Amniotic stem cell (primary cell): ENCODE measurements at places on chromosomes 13 and 19.

- DNase-seq = no peak
Measured at GRCh38 chr13:91375116-91375729, 23.2 kb upstream of the GPC5 start.

DNA sequence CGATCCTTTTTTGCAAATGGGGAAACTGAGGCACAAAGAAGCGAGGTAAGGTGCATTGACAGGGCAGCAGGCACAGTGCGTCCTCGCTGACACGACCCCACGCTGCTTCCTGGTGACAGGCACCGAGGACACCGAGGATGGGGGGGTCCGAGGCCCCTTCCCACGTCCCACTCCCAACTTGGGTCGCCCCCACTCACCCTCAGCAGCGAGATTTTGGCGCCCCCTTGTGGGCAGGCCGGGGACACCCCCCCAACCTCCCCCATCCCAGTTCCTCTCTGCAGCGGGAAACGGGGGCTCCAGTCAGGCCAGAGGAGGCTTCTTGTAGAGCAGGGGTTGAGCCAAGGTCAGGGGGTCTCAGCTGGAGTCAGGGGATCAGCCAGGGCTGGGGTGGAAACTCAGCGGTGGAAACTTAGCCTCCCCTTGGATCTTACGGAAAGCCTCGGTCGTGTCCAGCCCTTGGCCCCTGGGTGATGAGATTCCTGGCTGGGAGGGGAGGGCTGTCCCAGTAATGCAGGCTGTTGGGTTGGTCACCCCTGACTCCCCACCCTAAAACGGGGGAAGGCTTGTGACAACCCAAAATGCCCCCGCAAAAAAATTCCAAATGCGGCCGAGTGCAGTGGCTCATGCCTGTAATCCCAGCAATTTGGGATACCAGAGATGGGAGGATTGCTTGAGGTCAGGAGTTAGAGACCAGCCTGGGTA lies 8.2 kb downstream of the SMIM24 start:
- DNase-seq = no peak

- DNase-seq = no peak
Measured at GRCh38 chr19:3336680-3337523, 29.5 kb upstream of the NFIC start.

GRCh38 chr13:73059460-73060250 lies 850 bp downstream of the KLF5 start:
- DNase-seq = peak; percentile 8

DNA sequence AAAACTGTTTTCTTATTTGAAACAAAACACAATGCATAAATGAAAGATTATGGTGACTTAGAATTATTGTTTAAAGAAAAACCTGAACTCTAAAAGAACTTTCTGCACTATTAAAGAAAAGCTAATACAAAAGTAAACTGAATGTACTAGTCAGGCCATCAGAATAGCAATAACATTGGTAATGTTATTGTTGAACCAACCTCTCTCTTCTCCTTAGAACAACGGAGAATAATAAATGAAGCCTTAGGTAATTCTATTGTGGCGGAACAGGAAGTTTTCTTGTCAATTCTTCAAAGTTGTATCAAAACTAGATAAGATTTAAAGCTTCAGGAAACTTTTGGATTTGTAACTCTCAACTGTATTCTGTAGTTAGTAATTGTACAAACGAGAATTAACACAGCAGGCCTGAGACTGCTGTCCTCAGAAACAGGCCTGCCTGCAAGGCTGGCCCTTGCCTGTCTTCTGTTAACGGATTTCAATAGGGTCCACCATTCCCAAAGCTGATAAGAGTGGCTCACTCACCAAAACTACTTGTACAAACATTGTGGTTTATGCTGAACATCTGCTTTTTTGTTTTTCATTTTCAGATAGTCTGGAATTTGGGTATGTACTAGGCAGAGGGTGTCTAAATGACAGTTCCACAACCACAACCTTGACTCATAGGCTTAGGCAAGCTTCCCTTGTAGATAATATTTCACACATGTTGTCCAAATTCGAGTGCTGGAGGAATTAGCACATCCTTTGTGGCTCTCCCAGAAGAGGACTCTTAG lies 825.8 kb downstream of the GPC5 start:
- DNase-seq = no peak

DNA sequence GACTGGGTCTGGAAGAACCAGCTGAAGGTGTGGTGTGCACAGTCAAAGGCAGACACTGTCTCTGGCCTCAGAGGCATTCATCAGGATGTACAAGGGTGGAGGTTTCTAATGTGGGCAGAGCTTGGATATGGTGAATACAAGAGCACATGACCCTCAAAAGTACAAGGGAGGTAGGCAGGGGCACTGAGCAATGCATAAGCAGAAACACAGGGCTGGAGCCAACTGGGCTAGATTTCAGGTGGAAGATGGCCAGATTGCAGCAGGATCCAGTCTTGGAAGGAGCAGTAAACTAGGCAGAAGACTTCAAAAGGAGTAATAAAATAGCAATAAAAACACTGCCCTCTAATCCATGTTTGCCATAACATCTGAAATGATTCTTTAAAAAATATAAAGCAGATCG lies 417.1 kb downstream of the OLFM4 start:
- DNase-seq = no peak

DNA sequence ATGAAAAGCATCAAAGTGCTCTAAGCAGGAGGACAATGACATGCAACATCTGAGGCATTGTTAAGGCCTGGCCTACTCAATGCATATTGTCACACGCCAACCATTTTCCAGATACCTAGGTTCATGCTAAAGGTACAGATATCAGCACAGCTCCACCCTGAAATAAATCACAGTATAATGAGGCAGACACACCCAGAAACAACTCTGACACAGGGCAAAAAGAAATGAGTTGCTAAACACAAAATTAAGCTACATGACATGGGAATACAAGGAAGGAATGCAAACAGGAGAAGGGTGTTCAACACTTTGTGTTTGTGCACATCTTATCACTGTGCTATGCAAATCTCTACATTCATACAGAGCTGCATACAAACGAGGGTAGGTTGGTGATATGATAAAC lies 86.5 kb downstream of the EPSTI1 start:
- DNase-seq = no peak

- no peak for DNase-seq
Measured at GRCh38 chr19:16623576-16623975, 4.4 kb downstream of the MED26 start.

GRCh38 chr19:30175987-30176386 lies 196.2 kb upstream of the ZNF536 start:
- DNase-seq = no peak

DNA sequence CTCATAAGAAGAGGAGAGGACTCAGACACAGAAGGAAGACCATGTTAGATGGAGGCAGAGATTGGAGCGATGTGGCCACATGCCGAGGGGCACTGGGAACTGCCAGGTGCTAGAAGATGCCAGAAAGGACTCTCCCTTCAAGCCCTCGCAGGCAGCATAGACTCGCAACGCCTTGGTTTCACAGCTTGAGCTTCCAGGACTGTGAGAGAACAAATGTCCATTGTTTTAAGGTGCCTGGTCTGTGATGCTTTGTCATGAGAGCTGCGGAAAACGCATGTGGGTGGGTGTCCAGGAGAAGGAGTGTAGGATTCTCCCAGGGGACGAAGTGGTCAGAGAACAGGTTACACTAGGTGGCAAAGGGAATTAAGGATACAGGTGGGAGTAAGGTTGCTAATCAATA lies 125.9 kb upstream of the USP29 start:
- DNase-seq = no peak

DNA sequence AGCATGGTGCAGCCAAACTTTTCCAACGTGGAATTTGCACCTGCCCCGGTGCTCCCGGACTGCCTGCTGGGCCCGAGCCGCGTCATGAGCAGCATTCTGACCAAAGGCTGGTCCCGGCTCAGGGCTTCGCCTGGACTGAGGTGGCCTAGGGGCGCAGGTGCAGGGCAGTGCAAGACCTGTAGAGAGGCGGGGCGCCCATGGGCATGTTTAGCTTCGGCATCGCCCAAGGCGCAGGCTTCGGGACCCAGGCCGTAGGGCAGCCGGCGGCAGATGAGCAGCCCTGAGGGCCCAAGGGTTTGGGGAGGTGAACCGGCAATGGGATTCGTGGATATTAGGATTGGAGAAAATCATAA lies 23.8 kb downstream of the LRFN3 start:
- no peak for DNase-seq

DNA sequence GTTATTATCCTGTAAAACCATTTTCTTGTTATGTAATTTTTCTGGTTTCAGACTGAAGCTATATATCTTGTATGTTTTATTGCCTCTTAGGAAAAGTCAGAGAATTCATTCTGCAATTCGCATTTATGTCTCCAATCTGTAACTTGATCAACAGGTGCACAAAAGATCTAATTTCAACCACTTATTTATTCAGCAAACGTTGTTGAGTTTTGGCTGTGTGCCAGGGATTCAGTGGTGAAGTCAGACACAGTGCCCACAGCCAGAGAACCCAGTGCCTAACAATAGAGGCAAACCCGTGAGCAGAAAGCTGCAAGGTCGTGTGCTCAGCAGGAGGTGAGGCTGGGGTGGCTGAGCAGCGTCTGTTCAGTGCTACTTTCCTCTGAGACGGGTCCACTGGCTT lies 119.5 kb upstream of the MCF2L start:
- no peak for DNase-seq

GRCh38 chr13:113658836-113659235 lies 838 bp upstream of the ATP4B start:
- no peak for DNase-seq

- DNase-seq = no peak
Measured at GRCh38 chr13:42649141-42649540, 75.2 kb downstream of the TNFSF11 start.

GRCh38 chr19:30666301-30666803 lies 294.2 kb downstream of the ZNF536 start:
- DNase-seq = peak; percentile 21

GRCh38 chr19:48325265-48325910 lies at the start of gene EMP3:
EMP3 (plus strand) TSS chr19:48325552; CDS start chr19:48326845, 1,293 bp downstream.
- peak; percentile 86 for DNase-seq

DNA sequence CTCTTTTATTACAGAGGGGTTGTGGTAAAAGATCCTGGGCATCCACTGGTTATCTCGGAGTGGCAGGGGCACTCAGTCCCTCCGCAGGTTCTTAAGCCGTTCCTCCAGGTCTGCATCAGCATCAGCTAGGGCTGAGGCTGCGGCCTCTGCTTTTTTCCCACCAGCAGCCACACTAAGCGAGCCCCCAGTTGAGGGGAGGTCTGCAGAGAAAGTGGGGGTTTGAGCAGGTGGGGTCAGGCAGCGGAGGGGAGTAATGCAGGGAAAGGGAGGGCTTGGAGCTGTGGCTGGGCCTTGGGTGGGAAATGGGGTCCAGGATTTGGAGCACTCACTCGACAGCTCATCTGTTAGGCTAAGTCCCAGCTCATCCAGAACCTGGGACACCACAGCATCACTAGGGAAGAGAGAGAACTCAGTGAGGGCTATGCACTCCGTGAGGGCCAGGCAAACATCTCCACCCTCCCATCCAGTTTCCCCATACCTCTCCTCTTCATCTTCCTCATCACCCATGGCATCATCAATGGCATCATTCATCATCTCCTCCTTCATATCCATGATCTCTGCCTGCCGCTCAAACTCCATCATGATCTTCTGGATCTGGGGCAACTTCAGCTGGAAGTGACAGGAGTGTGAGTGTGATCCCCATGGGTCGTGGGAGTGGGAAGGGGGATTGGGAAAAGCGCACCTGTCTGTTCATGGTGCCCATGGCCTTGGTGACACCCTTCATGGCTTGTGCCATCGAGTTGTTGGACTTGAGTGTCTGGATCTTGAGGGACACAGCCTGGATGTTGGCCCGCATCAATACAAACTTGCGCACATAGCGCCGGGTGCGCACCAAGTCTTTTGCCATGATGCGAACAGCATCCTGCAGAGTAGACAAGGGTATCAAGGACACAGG lies 3.1 kb downstream of the CHMP2A start:
- no peak for DNase-seq

DNA sequence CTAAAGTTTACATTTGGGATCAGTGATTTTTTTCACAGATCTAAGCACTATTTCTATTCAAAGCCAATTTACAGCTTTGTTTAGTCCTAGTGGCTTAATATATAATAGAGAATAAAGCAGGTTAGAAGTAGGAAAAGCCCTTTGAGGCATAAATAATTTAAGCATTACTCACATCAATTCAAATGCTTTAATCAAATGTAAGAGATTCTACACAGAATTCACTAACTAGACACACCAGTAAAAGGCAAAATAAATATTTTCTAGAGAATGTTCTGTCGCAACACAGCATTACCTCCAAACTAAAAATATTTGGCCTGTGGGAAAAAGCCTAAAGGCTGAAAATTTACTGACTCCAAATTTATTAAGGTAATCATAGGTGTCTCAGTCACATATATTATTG lies 31.3 kb downstream of the KCTD12 start:
- no peak for DNase-seq

DNA sequence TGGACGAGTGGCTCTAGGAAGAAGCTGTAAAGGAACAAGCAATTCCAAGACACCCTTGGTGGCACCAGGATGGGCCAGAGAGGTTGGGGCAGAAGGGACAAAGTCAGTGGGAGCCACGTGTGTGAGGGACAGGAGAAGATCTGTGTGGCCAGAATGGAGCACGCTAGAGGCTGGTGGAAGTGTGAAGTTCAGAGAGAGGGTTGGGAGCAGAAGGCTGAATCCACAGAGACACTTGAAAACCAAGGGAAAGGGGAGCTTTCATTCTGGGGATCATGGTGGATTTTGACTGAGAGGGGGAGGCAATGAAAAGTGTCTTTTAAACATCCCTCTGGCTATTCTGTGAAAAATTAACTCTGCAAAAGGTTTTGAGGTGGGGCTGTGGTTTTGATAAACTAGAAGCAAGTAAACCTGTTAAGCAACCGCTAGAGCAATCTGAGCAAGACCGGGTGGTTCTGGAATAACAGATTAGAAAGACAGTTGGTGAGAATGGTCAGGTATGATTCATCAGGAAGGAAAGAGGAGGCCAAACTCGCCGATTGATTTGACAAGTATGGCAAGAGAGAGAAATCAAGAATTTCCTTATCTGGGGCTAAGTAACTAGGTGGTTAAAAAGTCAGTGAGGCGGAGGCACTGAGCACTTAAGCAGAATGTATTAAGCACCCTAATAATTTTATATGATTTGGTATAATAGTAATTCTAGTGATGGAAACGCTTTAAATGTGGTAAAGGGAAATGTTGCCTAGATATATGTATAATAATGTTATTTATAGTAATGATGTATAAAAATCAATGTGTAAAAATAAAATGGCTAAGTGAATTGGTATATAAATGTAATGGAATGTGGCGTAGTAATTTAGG lies 140.0 kb downstream of the MYO16 start:
- DNase-seq = no peak

- DNase-seq = no peak
Measured at GRCh38 chr13:61608138-61608537, 192.5 kb upstream of the PCDH20 start.

DNA sequence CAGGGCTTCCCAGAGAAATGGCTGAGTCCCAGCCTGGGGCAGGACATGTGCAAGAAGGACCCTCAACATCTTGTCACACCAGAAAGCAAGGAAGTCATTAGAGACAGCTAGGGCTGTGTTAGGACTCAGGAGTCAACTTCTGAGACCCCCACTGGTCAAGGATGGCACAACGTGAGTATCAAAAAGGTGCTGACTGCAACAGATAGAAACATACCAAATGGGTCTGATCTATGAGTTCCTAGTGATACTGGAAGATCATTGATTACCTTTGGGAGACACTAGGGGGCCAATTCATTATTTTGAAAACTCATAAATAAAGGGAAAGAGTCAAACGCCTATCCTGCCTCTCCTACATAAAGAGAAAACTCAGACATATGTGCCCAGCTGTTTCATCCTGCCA lies 73.5 kb upstream of the GJB6 start:
- DNase-seq = no peak
